ENCODE measurements at places on chromosomes 6 and 20.

GRCh38 chr6:24844903-24845302, 46.2 kb upstream of the ARMH2 start:
- no peak for DNase-seq

DNA sequence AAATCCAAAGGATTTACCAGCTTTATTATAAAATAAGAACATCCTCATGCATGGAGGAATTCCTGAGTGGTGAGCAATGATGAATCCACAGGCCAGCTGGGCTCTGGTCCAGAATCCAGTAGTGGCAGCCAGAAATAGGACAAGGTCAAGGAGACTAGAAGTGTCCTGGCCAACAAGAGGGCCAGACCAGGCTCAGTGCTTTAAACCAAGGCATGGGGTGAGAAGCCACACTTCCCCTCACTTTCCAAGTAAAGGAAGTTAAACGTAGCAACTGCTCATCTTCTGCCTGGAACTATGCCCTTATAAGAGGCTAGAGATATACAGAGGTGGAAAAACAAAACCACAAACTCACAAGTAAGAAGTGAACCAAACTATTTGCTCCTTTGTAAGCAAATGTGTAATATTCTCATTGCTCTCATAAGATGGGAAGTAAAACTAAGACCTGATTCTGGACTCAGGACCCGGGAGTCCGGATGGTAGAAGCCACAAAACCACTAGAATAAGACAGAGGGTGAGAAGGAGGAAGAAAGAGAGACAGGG, 253.2 kb downstream of the UST start:
- DNase-seq, result no peak

DNA sequence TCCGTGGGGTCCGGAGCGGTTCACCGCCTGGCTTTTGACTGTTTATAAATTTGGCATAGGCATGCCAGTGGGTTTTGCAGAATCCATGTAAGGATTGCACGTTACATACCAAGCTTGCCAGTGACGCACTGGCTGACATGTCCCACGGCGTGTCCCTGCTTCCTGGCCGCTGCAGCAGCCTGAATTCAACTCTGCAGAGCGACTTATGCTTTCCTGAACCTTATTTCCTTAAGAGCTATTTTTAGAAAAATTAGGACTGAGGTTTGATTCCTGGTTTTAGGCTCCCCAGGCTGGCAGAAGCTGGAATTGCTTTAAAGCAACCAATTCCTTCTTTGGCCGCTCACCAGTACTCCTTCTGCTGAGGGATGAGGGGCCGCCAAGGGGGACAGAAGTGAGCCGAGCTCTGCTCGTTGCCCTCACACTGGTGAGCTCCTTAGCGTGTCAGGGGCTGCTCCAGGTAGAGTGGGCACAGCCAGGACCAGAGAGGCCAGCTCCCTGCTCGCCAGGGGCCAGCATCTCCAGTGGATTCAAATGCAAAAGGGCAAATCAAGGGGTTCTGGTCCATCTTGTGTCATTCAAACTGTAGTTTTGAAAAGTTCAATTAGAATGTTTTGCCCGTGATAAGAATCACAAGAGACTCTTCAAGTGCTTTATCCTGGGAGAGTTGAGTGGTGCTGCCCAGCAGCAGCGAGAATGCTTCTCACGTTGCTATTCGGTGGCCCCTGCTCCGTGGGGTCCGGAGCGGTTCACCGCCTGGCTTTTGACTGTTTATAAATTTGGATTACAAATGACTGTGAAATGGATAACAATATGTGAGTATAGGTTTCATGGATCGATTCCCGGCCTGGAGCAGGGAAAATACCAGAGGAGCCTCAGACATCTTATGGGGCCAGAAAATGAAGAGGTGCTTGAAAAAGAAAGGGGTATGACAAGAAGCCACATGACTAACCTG, 17.5 kb upstream of the IRF4 start:
- DNase-seq, result no peak

- no peak for DNase-seq
These were observed 14.0 kb downstream of the TAF4 start for GRCh38 chr20:62051546-62052255.

DNA sequence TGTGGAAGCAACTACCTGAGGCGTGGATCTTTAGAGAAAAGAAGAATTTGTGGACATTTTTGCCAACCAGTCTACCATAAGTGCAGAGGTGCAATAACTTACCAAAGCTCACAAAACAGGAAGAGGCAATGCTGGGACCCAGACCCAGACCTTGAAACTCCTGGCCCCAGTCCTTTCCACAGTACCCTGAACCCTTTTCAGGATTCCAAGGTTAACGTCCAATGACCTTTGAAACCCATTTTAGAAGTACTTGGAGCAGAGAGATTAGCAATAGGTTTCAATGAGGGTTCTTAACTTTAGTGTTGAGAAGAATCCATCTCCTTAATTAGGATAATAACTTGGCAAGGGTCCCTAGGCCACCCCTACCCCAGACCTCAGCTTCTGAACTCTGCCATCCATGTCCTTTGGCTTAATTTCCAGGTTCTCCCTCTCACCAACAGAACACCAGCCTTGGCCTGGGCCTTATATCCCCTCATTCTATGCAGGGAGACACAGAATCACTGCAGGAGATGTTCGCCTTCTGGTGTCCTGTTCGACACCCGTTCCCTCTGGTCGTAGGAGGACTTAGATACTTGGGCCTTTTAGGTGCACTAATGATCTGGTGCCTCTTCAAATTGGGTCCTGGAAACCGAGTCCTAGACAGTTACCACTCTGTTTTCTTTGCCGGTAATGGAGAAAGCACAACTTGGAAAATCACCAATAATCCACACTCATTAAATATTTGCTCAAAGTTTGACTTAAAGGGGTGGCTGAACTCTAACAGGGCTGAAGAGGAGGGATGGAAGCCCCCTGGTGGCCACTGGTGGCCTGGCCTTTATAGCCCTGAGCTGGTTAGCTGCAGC, 40.6 kb downstream of the ISM1 start:
- DNase-seq, result peak; percentile 27

GRCh38 chr6:160139420-160139851, 17.8 kb downstream of the SLC22A1 start:
- no peak for DNase-seq

All from effector memory CD4-positive, alpha-beta T cell (primary cell).